SJCRH30 (cell line): ENCODE measurements at places on chromosomes 3 and 15. TPM values are rescaled to one million over a fixed set of nuclear protein-coding genes. Genes with fewer than 3 reads are reported as not detected.

GRCh38 chr15:41968701-41969100 is 3.7 kb downstream of the EHD4 start:
- H3K27me3 ChIP-seq: no peaks in the 10 kb centered on the region
- no peaks in the 10 kb centered on the region; the same call in 1 of the 2 replicates for H3K36me3 ChIP-seq
- DNase-seq: no peak
- peaks cover 45% of the 10 kb centered on the region for H3K4me1 ChIP-seq
- no peak overlapping the region for H3K27ac ChIP-seq

- H3K4me1 ChIP-seq: peaks cover 6% of the 10 kb centered on the region; the same call in 1 of the 2 replicates
- peak; percentile 69 for DNase-seq
These were observed 451 bp downstream of the CHCHD4 start for GRCh38 chr3:14124223-14124614.

Gene BOC
- 13.4 and 15.3 TPM in 2 replicates for total RNA-seq

Gene KIF15
- 41.9 and 46.9 TPM in 2 replicates for total RNA-seq

Gene ESYT3
- total RNA-seq: 0.56 and 0.69 TPM in 2 replicates
